ENCODE measurements at places on chromosomes 4 and X. TPM values are rescaled to one million over a fixed set of nuclear protein-coding genes. Genes with fewer than 3 reads are reported as not detected.

- no peak for DNase-seq
Observed at GRCh38 chr4:48481581-48481980, 1.6 kb upstream of the SLC10A4 start.

- no peak for DNase-seq
Observed at GRCh38 chr4:165738571-165738970, 134.5 kb upstream of the TLL1 start.

ETDA gene
- not detected for total RNA-seq

GABRQ gene
- total RNA-seq: not detected

All from OCI-LY7 (cell line).